ENCODE measurements at places on chromosomes 6 and 20.

DNA sequence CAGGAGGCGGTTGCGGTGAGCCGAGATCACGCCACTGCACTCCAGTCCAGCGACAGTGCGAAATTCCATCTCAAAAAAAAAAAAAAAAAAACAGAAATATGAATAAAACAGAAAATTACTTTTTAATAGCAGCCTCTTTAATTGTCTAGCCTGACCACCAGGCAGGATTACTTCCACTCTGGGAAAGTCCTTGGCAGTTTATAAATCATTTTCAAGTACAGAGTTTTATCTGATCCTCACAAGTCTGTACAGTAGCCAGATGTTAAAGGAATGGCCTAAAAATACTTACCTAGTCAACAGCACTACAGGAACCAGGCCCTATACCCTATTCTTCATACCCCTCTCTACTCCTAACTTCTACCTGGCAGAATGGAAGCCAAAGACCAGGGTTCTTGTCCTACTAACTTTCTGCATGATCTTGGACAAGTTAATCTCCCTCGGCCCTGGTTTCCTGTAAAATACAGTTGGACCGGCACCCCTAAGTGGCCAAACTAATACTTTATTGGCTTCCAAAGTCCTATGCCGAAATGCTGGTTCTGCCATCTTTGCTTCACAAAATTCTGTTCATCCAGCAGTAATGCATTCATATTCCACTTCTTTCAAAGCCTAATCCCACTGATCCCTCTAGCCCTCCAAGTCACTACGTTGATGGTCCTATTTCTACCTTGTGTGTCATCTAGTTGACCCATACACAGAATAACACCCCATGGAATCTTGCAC, 1.9 kb downstream of the EIF2S2 start:
- DNase-seq = no peak

GRCh38 chr6:130453230-130453629, 87.4 kb downstream of the TMEM200A start:
- DNase-seq = no peak

GRCh38 chr6:3162067-3162497, 4.7 kb upstream of the TUBB2A start:
- no peak for DNase-seq

- DNase-seq = no peak
Measured at GRCh38 chr6:4611429-4612129, 164.6 kb upstream of the CDYL start.

DNA sequence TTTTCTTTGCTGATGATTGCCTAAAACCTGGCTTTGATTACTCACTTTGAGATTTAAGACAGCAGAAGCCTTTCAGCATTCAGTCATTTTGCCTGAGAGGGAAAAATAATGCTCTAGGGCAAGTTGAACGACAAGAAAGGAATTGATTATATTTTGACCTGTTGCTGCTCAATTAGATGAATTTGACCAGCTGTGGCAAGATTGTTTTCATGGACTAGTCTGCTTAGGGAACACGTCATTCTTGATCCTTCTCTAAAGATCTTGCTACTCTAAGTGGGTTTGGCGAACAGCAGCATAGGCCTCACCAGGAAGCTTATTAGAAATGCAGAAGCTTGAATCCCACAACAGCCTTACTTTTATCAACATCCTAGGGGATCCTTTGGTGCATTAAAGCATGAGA, 59.7 kb upstream of the PHACTR1 start:
- no peak for DNase-seq

DNA sequence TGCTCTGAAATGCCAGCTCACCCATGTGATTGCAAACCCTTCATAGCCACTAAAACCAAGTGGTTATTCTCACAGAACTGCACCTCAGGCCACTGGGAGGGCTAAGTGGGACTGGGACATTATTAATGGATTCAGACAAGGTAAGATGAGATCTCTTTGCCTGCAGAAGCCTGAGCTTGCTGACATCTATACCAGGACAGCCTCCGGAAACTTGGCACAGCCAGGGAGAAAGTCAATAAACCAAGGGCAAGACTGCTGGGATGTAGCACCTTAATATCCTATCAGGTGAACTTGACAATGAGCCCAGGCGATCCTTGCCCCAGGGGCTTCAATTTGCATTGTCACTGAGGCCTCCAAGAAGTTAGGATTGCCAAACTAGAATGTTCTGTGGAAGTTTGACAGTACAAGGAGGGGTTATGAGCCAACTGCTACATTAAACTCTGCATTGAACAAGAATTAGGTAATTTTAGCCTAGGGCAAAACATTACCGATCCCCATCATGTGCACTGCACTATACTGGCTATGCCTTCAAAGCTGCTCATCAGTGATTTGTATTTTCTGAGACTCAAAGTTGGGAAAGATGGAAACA, 60.1 kb upstream of the RALGAPA2 start:
- DNase-seq = no peak
